HCT116 (cell line): ENCODE measurements at places on chromosomes 3 and 15. TPM values are rescaled to one million over a fixed set of nuclear protein-coding genes. Genes with fewer than 3 reads are reported as not detected.

SLC7A14 gene
- not detected for total RNA-seq

GABRR3 gene
- not detected for total RNA-seq

FANCI gene
- 112 TPM for total RNA-seq

DNA sequence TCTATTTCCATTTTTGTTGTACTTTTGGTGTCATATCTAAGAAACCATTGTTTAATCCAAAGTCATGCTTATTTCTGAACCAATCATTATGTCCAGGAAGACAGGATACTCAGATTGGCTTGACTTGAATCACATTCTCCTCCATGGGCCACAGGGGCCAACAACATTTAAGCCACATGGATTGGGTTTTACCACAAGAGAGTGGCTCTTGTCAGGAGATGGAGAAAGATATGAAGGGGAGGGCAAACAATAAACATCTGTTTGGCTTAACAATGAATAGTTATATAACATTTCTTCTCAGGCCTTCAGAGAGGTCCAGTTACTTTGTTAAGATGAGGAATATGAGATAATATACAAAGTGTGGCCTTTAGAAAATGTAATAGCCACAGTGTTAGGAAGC lies 44.6 kb downstream of the GXYLT2 start:
- H3K4me1 ChIP-seq = no peaks in the 10 kb centered on the region
- H3K36me3 ChIP-seq = no peaks in the 10 kb centered on the region
- no peak overlapping the region for H3K27ac ChIP-seq

DNA sequence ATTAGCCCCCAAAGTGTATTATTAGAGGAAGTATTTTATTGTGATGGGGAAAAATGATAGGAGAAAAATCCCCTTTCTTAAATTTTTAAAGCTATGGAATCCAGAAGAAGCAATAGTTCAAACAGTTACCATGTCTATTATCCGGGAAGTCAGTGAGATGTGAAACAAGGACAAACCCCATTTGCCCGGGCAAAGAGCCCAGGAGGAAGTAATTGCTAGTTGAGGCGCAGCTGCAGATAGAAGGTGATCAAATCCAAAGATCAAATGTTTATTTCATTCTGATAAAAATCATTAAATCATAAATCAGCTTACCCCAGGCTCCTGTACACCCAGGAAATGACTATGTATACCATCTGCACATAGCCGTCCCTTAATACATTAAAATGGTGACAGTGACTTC lies 204.0 kb upstream of the CRBN start:
- no peak overlapping the region for H3K27ac ChIP-seq
- H3K27me3 ChIP-seq = no peaks in the 10 kb centered on the region
- no peaks in the 10 kb centered on the region for H3K36me3 ChIP-seq
- H3K4me3 ChIP-seq = no peak overlapping the region
- no peak for DNase-seq
- no peaks in the 10 kb centered on the region for H3K4me1 ChIP-seq

- no peaks in the 10 kb centered on the region for H3K36me3 ChIP-seq
- no peak overlapping the region for H3K27ac ChIP-seq
- H3K27me3 ChIP-seq = no peaks in the 10 kb centered on the region
Observed at GRCh38 chr3:42749025-42749752, 23.9 kb downstream of the CCDC13 start.

GRCh38 chr15:58390655-58391054 lies 41.1 kb upstream of the LIPC start:
- no peak overlapping the region for H3K27ac ChIP-seq
- no peak for DNase-seq
- H3K4me1 ChIP-seq = no peaks in the 10 kb centered on the region; the same call in 1 of the 2 replicates
- H3K27me3 ChIP-seq = no peaks in the 10 kb centered on the region

DNA sequence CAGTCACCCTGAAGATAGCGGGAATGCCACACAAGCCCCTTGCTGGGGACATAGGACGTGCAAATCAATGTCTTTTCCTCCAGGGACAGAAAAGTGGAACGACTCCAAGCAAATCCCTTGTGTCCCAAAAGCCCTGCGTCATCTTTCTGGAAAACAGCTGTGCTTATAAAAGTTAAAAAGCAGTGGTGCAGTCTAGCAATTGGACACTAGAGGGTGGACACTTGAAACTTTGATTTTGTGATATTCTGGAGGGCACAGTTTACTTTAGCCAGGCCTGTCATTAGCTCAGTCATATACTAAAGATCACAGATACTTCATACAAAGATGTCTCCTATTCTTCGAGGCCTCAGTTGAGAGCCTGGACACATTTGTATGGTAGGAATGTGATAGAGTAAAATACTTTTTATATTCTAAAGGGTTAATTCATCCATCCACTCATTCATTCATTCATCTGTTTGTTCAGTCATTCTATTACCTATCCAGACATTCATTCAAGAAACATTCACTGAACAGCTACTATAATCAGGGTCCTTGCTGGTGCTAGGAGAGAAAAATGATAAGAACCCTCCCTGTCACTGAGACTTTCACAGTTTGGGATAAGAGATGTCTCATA lies 63.8 kb upstream of the ANKRD34C start:
- H3K4me3 ChIP-seq = no peak overlapping the region
- peak; percentile 24 for DNase-seq

- DNase-seq = peak; percentile 79
- H3K27ac ChIP-seq = 0 out of 2 replicates have a peak overlapping the region, but pooled peaks have one; percentile 6
- no peaks in the 10 kb centered on the region for H3K36me3 ChIP-seq
- H3K27me3 ChIP-seq = no peaks in the 10 kb centered on the region
- peaks cover 2% of the 10 kb centered on the region; the same call in 1 of the 2 replicates for H3K4me1 ChIP-seq
Observed at GRCh38 chr3:141308588-141309218, 59.6 kb upstream of the ZBTB38 start.

DNA sequence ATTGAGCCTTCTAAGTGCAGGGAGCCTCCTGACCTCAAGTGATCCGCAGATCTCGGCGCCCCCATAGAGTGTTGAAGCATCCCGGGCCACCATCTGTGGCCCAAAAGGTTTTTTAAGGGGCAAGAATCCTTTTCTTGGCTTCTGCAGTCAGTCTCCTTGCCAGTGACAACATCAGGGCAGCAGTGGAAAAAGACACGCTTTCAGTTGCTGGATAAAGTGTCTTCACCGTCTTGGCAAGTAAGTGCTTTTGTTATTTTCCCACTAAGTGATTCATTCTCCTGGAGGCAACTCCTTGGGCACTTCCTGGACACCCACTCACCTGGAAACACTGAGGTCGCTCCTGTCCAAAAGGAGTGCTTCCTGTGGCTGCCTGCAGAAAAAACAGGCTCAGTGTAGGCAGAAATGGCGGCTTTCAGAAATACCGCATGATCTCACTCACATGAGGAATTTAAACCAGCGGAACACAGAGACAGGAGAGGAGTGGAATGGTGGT lies 71.7 kb upstream of the ABHD2 start:
- peaks cover 13% of the 10 kb centered on the region for H3K4me1 ChIP-seq
- no peak overlapping the region for H3K27ac ChIP-seq
- DNase-seq = peak; percentile 23
- H3K27me3 ChIP-seq = no peaks in the 10 kb centered on the region
- no peak overlapping the region for H3K4me3 ChIP-seq
